ENCODE measurements at places on chromosomes 4 and X. TPM values are rescaled to one million over a fixed set of nuclear protein-coding genes. Genes with fewer than 3 reads are reported as not detected.

TDO2 gene
- not detected for total RNA-seq

UCP1 gene
- total RNA-seq = not detected

GRCh38 chr4:92305148-92305877 is 1.5 kb downstream of the GRID2 start:
- no peak overlapping the region for H3K4me3 ChIP-seq
- H3K27ac ChIP-seq = no peak overlapping the region
- H3K27me3 ChIP-seq = peaks cover 87% of the 10 kb centered on the region

EMD gene
- 27.3 TPM for total RNA-seq

SUPT20HL1 gene
- 0.14 TPM for total RNA-seq

CENPVL2 gene
- not detected for total RNA-seq

DNA sequence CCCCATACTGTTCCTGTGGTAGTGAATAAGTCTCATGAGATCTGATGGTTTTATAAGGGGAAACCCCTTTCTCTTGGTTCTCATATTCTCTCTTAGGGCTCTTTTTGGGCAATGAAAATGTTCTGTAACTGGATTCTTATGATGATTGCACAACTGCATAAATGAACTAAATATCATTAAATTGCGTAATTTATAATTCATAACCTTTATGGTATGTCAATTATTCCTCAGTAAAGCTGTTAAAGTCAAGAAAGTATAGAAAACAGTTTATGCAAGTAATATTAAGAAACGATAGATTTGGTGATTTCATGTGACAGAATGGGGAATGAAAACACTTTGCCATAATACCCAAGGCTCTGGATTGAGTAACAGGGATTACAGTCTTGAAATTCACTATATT is 33.5 kb upstream of the SPANXD start:
- no peak overlapping the region for H3K27ac ChIP-seq
- H3K27me3 ChIP-seq = no peaks in the 10 kb centered on the region
- DNase-seq = no peak
- no peak overlapping the region for H3K4me3 ChIP-seq
- H3K36me3 ChIP-seq = no peaks in the 10 kb centered on the region
